ENCODE measurements at places on chromosomes 5 and 9. TPM values are rescaled to one million over a fixed set of nuclear protein-coding genes. Genes with fewer than 3 reads are reported as not detected.

IFNA2 gene
- not detected for total RNA-seq

CCDC152 gene
- total RNA-seq: not detected

ENTPD8 gene
- 3.5 TPM for total RNA-seq

HAVCR1 gene
- total RNA-seq: 0.92 TPM

- peaks cover 95% of the 10 kb centered on the region for H3K27me3 ChIP-seq
- no peaks in the 10 kb centered on the region for H3K36me3 ChIP-seq
- H3K4me3 ChIP-seq: peak overlapping the region; percentile 78
These were observed 6.1 kb upstream of the DMRT3 start for GRCh38 chr9:970151-970996.

- peak overlapping the region; percentile 92 for H3K27ac ChIP-seq
- peak overlapping the region; percentile 69 for H3K4me3 ChIP-seq
- no peaks in the 10 kb centered on the region for H3K27me3 ChIP-seq
- peaks cover 8% of the 10 kb centered on the region for H3K36me3 ChIP-seq
- peaks cover 64% of the 10 kb centered on the region for H3K4me1 ChIP-seq
These were observed 83.9 kb upstream of the NR5A1 start for GRCh38 chr9:124590889-124591641.

- H3K4me1 ChIP-seq: no peaks in the 10 kb centered on the region
- no peak overlapping the region for H3K27ac ChIP-seq
- H3K4me3 ChIP-seq: no peak overlapping the region
- no peaks in the 10 kb centered on the region for H3K36me3 ChIP-seq
- H3K27me3 ChIP-seq: no peaks in the 10 kb centered on the region
These were observed 58.9 kb upstream of the MIER3 start for GRCh38 chr5:57010786-57011185.

DNA sequence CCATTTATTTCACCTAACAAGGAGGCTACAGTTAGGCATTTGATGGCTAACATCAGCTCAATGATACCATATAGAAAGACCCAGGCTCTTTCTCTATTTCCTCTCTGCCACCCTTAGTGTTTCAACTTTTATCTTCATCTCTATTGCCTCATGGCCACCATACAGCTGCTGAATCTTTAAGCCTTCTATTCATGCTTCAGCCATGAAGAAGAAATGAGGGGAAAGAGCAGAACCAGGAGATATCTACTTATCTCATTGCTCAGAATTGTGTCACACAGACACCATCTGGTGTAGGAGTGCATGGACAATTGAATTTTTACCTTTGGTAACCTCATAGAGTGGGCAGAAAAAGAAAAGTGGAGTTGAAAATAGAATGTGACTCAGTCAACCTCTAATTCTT, 6.7 kb downstream of the GAPT start:
- no peaks in the 10 kb centered on the region for H3K27me3 ChIP-seq
- no peaks in the 10 kb centered on the region for H3K4me1 ChIP-seq

GRCh38 chr9:131838530-131839280, 98.8 kb upstream of the RAPGEF1 start:
- peaks cover 26% of the 10 kb centered on the region for H3K27me3 ChIP-seq
- no peak for DNase-seq
- H3K36me3 ChIP-seq: no peaks in the 10 kb centered on the region
- H3K27ac ChIP-seq: no peak overlapping the region

DNA sequence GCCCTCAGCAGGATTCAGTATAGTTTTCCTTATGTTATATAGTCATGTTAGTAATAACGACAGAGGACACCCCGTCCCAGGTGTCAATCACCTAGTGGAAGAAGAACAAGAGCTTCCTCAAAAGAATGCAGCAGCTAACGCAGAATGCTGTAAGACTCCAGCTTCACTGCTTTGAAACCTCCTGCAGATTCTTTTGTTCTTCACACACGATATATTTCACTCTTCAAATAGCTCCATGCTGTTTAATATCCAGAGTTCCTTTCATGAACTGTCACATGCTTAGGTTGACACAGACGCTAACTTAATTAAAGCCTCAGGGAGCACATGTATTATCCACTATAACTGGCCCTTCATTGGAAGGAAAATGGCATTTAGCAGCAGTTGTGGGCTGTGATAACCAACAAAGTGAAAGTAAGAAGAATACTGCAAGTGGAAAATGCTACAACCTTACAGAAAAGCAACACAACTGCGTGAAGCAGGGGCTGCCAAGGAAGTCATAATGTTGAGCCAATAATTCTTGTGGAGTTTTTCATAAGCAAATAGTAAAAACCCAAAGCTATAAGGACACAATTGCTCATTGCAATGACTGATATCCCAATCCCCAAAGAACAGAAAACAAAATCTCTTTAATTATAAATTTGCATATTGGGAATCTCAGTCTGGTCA, 387.5 kb downstream of the PLK2 start:
- peak overlapping the region; percentile 25 for H3K4me3 ChIP-seq
- no peaks in the 10 kb centered on the region for H3K36me3 ChIP-seq
- no peak for DNase-seq
- H3K27me3 ChIP-seq: no peaks in the 10 kb centered on the region
- peaks cover 47% of the 10 kb centered on the region for H3K4me1 ChIP-seq

GRCh38 chr5:14432931-14433589, 148.5 kb upstream of the OTULINL start:
- no peak for DNase-seq
- H3K27me3 ChIP-seq: no peaks in the 10 kb centered on the region
- H3K27ac ChIP-seq: no peak overlapping the region
- H3K4me3 ChIP-seq: no peak overlapping the region
- peaks cover 29% of the 10 kb centered on the region for H3K36me3 ChIP-seq

- no peaks in the 10 kb centered on the region for H3K4me1 ChIP-seq
- no peak overlapping the region for H3K27ac ChIP-seq
- H3K36me3 ChIP-seq: no peaks in the 10 kb centered on the region
- no peaks in the 10 kb centered on the region for H3K27me3 ChIP-seq
- no peak for DNase-seq
These were observed 280.4 kb downstream of the CAAP1 start for GRCh38 chr9:26612211-26612610.

- H3K27me3 ChIP-seq: peaks cover 17% of the 10 kb centered on the region
- H3K4me3 ChIP-seq: no peak overlapping the region
- H3K36me3 ChIP-seq: no peaks in the 10 kb centered on the region
These were observed 752.8 kb downstream of the IRX1 start for GRCh38 chr5:4348423-4348822.

DNA sequence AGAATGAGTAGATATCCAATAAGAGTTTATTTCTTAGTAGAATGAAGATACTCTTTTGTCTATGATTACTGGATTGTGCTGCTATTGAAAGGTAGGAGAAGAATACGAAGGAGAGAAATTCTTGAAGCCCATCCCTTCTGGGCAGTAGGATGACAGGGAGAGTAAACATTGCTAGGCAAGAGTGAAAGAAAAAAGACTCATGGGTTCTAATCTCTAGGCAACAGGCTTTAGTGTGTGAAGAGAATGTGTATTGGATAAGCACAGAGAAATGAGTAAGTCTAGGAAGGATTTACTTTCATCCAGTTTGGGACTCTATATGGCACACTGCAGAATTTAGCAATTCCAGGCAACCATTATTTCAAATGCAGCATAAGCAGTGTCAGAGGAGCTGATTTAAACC, 216.0 kb downstream of the GABRG2 start:
- no peak overlapping the region for H3K27ac ChIP-seq
- no peak overlapping the region for H3K4me3 ChIP-seq
- no peaks in the 10 kb centered on the region for H3K36me3 ChIP-seq

GRCh38 chr5:1840741-1841521, 39.7 kb downstream of the NDUFS6 start:
- H3K36me3 ChIP-seq: no peaks in the 10 kb centered on the region
- H3K27ac ChIP-seq: no peak overlapping the region
- H3K4me1 ChIP-seq: peaks cover 5% of the 10 kb centered on the region
- H3K4me3 ChIP-seq: no peak overlapping the region
- peaks cover 32% of the 10 kb centered on the region for H3K27me3 ChIP-seq
- no peak for DNase-seq

DNA sequence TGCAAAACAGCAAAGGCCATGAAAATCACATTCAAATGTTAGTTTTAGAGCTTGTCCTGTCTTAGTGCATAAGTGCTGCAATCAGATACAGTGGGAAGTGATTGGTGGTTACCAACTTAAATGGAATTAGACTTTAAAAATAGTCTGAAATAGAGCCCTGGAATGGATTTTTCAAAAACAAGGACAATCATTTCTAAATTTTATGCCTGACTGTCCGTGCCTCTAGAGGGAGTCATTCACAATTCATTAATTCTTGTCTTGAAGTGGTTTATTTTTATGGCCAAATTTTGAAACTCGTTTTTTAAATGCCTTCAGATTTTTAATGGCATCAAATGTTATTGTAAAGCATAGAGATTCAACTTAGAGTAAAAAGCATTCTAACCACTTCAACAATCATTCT, 561.8 kb upstream of the DAB2 start:
- no peak overlapping the region for H3K4me3 ChIP-seq
- no peak overlapping the region for H3K27ac ChIP-seq
- DNase-seq: no peak

DNA sequence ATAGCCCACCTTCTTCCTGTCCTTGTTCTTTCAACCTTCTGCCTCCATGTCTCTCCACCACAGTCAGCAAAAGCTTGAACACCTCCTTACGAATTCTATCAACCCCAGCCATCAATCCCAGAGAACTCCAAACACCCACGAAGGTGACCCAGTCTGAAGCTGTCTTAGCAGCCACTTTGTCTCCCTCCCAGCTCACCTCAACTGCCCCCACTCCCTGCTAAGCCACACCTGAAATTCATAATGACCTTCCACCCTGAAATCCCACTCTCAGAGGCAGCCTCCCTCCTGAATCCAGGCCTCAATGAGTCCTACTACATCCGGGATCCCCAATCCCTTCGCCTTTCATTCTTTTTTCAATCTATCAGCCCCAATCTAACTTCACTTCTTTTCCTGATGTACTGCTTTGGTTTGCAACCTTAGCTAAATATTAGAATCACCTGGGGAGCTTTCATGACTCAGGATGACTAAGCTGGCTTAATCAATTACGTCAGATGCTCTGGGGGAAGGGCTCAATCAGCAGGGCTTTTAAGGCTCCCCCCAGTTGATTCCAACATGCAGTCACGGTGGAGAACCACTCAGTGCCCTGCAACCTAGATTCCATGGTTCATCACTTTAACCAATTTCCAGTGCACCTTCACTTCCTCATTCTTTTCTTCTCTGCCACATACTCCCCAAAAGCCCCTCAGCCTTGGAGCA, 32.2 kb downstream of the BHMT start:
- H3K36me3 ChIP-seq: no peaks in the 10 kb centered on the region
- no peak overlapping the region for H3K4me3 ChIP-seq
- H3K4me1 ChIP-seq: peaks cover 10% of the 10 kb centered on the region
- H3K27ac ChIP-seq: peak overlapping the region; percentile 51

DNA sequence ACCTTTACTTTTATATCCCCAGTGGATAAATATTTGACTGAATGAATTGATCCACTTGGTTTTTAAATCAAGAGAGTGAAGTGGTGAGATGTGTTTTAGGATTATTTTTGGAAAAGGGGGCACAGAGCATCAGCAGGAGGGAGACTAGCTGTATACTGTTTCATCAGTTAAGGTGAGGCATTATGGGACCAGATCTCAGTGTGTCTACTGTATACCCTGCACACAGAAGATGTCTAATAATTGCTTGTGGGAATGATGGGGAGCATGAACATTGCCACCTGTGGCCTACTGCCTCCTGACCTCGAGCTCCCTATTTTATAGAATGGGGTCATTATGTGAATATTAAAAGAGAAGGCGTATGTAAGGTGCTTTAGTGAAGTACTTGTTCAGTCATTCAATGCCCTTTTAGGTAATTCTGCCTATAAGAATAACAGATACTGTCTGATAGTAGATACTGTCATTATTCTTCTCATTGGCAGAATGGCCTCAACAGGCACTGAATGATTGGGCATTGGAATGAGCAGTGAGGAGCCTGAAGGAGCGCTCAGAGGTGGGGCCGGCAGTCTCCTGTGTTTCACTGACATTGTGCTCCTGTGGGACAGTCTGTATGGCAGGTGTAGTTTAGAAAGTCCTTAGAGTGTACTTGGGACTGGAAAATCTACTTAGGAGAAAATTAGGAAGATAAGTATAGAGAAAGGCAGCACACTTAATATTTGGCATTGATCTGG, 47.4 kb upstream of the FAM120AOS start:
- no peak overlapping the region for H3K4me3 ChIP-seq
- H3K27ac ChIP-seq: peak overlapping the region; percentile 11
- H3K36me3 ChIP-seq: peaks cover 55% of the 10 kb centered on the region
- DNase-seq: no peak
- H3K4me1 ChIP-seq: peaks cover under 1% of the 10 kb centered on the region
- H3K27me3 ChIP-seq: no peaks in the 10 kb centered on the region

GRCh38 chr5:134550271-134551214, 25.1 kb downstream of the JADE2 start:
- no peak overlapping the region for H3K27ac ChIP-seq
- no peak for DNase-seq
- no peak overlapping the region for H3K4me3 ChIP-seq
- H3K27me3 ChIP-seq: no peaks in the 10 kb centered on the region

GRCh38 chr5:113427871-113428574, 6.8 kb downstream of the TSSK1B start:
- H3K36me3 ChIP-seq: no peaks in the 10 kb centered on the region
- H3K4me1 ChIP-seq: no peaks in the 10 kb centered on the region
- no peak for DNase-seq
- no peak overlapping the region for H3K27ac ChIP-seq
- no peak overlapping the region for H3K4me3 ChIP-seq

- no peaks in the 10 kb centered on the region for H3K36me3 ChIP-seq
- no peak overlapping the region for H3K4me3 ChIP-seq
- H3K27ac ChIP-seq: peak overlapping the region; percentile 22
- H3K27me3 ChIP-seq: peaks cover 32% of the 10 kb centered on the region
These were observed 14.6 kb downstream of the TMOD1 start for GRCh38 chr9:97516111-97516510.

DNA sequence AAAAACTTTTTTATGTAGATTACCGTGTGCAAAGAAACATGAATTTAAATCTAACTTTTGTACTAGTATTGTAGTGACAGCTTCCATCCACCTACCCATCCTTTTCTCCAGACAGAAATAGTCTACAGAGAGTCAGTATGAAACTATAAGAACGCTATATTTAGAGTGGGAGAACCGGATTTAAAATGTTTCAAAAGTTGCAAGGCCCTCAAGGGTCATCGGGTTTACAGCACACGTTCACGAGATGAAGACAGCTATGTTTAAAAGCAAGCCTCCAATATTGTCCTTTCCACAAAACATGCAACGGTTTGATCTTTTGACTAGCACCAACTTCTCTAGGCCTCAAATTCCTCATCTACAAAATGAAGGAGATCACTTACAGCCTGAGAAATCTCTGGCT, 139.9 kb downstream of the LPAR1 start:
- no peak overlapping the region for H3K27ac ChIP-seq
- H3K4me1 ChIP-seq: peaks cover 7% of the 10 kb centered on the region
- no peaks in the 10 kb centered on the region for H3K27me3 ChIP-seq
- DNase-seq: no peak
- H3K4me3 ChIP-seq: no peak overlapping the region

- peak overlapping the region; percentile 50 for H3K4me3 ChIP-seq
- H3K27me3 ChIP-seq: no peaks in the 10 kb centered on the region
- H3K27ac ChIP-seq: peak overlapping the region; percentile 74
- peaks cover 45% of the 10 kb centered on the region for H3K36me3 ChIP-seq
- peaks cover 17% of the 10 kb centered on the region for H3K4me1 ChIP-seq
These were observed 51.0 kb downstream of the SH3PXD2B start for GRCh38 chr5:172403189-172403796.

GRCh38 chr9:7907551-7908337, 108.2 kb upstream of the DMAC1 start:
- H3K27me3 ChIP-seq: no peaks in the 10 kb centered on the region
- no peak overlapping the region for H3K27ac ChIP-seq
- DNase-seq: no peak
- peaks cover 33% of the 10 kb centered on the region for H3K4me1 ChIP-seq
- H3K4me3 ChIP-seq: no peak overlapping the region
- H3K36me3 ChIP-seq: no peaks in the 10 kb centered on the region
